ENCODE measurements at places on chromosomes 7 and 10.

GRCh38 chr7:79414910-79415309, 38.6 kb downstream of the MAGI2 start:
- no peak for DNase-seq

DNA sequence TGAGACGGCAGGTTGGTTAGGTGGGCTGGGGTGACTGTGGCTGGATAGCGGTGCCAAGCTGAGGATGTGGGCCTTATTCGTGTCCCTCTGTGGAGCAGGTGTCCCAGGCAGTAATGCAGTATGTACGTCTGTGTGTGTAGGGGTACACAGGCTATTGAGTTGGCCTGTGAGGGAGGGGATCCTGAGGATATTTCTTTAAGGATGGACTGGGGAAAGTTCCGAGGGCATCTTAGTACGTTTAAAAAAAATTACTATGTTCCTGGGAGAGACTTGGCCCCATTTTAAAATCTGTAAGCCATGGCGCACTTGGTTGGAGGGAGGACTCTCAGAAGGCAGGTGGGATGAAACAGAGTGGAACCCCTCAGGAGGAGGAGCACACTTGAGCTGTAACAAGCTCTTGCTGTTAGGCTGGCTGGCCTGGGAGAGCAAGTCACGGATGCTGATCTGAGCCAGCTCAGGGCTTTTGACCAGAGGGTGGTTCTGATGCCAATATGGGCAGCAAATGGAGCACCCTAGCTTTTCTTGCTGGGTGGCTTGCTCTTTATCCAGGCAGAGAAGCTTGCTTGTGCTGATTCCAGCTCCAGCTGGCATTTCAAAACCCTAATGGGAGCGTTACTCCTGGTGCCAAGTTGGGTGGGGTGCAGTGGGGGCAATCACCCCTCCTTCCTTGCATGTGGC, 765 bp downstream of the WBP1L start:
- DNase-seq: no peak

DNA sequence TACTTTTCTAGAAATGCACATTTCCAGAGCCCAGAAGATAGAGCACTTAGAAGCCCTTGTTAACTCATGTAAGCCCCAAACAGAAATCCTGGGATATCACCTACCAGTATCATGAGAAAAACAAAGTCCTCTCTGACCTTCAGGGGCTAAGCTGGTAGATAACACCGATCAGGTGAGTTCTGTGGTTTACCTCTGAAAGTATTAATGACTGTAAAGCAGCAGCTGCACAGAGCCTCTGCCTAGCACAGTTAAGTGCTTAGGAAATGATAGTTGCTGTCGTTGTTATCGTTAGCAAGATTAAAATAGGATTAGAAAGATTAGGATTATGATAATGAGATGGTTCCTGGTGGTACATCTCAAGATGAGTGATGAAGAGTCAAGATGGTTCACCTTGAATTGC, 64.9 kb downstream of the PLXNA4 start:
- no peak for DNase-seq

GRCh38 chr7:18889436-18889835, 228.0 kb downstream of the TWIST1 start:
- no peak for DNase-seq

- DNase-seq: peak; percentile 13
These were observed 926.3 kb downstream of the NRG3 start for GRCh38 chr10:82801289-82801688.

DNA sequence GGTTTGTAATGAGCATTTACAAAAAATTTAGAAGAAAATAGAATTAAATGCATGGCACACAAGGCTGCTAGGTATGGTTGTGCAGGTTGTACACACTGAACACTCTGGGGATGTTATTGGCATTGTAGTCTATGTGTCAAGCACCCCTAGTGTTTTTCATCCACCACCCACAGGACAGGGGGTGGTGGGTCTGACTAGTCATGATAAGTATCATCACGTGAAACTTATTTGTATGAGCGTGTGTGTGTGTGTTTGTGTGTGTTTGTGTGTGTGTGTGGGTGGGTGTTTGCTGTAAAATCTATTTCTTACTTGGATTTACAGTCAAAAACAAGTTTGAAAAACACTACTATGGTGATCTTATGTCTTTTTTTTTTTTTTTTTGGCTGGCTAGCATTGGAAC, 66.5 kb downstream of the MAP3K8 start:
- no peak for DNase-seq

GRCh38 chr7:11450281-11450680, 381.7 kb downstream of the THSD7A start:
- no peak for DNase-seq

DNA sequence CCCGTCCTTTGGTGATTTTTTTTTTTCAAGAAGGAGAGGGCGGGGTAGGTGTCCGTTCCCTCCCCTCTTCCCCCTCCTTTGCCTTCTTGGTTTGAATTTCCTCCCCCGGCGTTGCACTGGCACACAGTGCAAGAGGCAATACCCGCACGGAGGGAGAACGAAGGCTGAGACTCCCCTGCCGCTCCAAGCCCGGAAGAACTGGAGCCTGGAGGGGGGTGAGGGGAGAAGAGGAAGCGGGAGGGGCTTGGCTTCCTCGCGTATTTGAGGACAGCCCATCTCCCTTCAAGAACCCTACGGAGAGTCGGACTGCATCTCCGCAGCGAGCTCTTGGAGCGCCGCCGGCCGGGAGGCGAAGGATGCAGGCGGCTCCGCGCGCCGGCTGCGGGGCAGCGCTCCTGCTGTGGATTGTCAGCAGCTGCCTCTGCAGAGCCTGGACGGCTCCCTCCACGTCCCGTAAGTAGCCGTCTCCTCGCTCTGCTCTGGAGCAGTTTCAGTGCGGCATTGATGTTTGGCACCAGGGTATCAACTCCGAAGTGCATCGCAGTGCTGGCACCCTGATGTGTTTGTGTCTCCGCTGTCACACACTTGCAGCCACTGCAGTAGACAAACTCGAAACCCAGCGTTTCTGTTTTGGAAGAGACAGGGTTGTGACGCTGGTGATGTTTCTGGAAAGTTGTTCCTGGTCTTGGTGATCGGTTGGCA, at the start of gene CNTNAP2:
CNTNAP2 (plus strand) TSS at position 281 of the 702 bp plus-strand sequence; CDS start at position 357, 76 bp downstream.
- DNase-seq: no peak
